ENCODE measurements at places on chromosomes 11 and 22. TPM values are rescaled to one million over a fixed set of nuclear protein-coding genes. Genes with fewer than 3 reads are reported as not detected.

DNA sequence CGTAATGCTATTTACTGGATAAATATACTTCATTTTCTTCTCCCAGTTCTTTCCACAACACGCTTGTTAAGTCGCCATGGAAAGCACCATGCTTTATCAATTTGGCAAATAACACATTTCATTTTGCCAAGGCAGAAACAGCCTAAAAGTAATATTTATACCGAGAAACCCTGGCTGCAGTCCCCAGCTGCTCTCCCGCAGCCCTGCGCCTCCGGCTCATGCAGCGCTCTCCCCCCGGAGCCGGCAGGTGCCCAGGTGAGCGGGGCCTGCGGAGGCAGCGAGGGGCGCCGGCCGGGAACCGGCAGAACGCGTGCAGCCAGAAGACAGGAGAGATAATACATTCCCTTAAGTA is 681 bp upstream of the ARHGEF12 start:
- H3K27me3 ChIP-seq: no peaks in the 10 kb centered on the region
- H3K4me1 ChIP-seq: peaks cover 57% of the 10 kb centered on the region
- no peak for DNase-seq
- H3K36me3 ChIP-seq: peaks cover 4% of the 10 kb centered on the region
- peak overlapping the region; percentile 91 for H3K4me3 ChIP-seq

DNA sequence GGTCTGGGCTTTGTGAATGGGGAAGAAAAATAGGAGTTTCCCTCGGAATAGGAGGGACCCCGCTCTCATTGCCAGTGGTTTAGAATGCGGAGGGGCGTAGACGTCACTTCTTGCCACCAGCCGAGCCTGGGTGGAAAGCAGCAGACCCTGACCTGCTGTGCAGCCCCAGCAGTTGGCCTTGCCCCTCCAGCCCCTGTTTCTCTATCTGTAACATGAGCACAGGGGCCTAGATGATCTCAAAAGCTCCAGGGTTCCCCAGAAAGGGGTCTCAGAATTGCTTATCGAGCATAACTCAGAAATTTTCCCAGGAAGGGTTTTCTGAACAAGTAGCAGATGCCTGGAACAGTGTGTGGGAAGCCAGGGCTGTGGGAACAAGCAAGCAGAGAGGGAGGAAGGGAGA is 43.9 kb downstream of the C11orf91 start:
- no peak overlapping the region for H3K4me3 ChIP-seq
- no peaks in the 10 kb centered on the region for H3K4me1 ChIP-seq
- H3K36me3 ChIP-seq: no peaks in the 10 kb centered on the region
- H3K27me3 ChIP-seq: no peaks in the 10 kb centered on the region
- DNase-seq: no peak

The OR52E8 gene
- total RNA-seq: not detected

GRCh38 chr11:120133216-120134105 is 4.5 kb downstream of the TRIM29 start:
- no peaks in the 10 kb centered on the region for H3K27me3 ChIP-seq
- peak; percentile 31 for DNase-seq
- H3K27ac ChIP-seq: no peak overlapping the region
- H3K4me1 ChIP-seq: no peaks in the 10 kb centered on the region
- no peaks in the 10 kb centered on the region for H3K36me3 ChIP-seq

DNA sequence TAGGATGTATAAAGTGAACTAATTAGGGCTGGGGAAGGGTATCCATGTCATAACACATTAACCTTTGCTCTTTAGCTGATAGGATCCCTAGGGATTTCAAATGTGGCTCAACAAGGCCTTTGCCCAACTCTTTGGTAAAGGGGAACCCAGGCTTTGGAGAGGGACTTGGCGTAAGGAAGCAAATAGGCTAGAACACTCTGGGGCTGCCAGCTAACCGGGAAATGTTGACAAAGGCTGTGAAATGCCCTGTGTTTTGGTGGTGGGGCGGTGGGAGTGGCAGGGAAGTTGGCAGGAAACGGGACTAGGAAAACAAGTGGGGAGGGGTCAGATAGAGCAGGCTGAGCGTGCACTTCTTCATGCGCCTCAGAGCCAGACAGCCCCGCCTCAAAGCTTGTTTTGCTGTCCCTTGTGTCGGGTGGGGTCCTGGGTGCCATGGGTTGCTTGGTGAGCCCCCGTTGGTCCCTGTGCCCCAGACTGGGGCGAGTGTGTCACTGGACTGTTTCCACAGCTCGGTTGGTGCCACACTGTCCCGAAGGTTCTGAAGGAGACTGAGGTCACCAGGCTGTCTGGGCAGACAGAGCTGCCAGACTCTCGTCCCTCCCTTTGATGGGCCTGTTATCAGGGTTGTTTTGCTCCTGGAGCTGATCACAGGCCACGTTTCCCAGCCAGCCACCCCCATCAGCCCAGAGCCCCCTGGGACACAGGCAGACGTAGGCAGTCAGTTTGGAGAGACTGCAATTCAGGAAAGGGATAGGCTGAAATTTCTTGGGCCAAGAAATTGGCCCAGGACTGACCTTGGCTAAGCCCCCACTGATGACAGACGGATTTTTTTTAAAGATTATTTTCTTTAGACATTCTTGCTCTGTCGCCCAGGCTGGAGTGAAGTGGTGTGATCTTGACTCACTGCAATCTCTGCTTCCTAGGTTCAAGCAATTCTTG is 19.6 kb downstream of the KCTD21 start:
- H3K27ac ChIP-seq: peak overlapping the region; percentile 80
- DNase-seq: peak; percentile 52
- peaks cover 18% of the 10 kb centered on the region for H3K36me3 ChIP-seq

DNA sequence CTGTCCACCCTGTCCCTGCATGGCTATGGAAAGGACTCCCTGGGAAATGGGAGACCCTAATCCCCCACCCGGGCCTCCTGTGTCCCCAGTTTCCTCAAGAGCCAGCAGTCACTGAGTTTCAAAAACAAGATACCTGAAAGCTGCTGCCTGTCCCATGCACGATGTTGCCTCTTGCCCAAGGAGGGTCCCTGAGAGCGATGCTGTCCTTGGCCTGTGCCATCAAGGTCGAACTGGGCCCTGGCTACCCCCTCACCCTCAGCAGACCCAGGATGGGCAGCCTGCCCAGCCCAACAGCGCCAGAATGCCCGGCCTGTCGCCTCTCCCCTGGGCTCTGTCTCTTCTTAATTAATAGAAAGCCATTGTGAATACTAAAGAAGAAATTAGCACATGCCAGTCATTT is 104.5 kb upstream of the LMO1 start:
- H3K36me3 ChIP-seq: no peaks in the 10 kb centered on the region
- H3K27me3 ChIP-seq: no peaks in the 10 kb centered on the region
- no peak overlapping the region for H3K27ac ChIP-seq
- no peak overlapping the region for H3K4me3 ChIP-seq

DNA sequence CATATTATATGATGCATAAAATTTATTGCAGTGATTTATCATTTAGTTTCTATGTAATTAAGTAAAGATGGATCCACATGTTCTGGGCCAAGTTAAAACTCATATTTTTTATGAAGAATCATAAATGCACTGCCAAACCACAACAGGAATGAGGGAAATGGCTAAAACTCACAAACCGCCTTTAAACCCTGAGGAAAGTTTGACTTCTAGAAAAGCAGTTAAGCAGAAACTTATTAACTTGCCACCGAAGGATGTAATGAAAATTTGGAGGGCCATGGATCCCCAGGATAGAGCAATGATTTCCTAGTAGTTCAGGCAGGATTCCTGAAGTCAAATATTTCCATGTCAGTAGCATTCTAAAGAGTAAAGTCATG is 218.3 kb upstream of the CTSC start:
- no peak overlapping the region for H3K4me3 ChIP-seq
- H3K4me1 ChIP-seq: no peaks in the 10 kb centered on the region
- no peaks in the 10 kb centered on the region for H3K36me3 ChIP-seq
- no peak overlapping the region for H3K27ac ChIP-seq
- H3K27me3 ChIP-seq: no peaks in the 10 kb centered on the region

DNA sequence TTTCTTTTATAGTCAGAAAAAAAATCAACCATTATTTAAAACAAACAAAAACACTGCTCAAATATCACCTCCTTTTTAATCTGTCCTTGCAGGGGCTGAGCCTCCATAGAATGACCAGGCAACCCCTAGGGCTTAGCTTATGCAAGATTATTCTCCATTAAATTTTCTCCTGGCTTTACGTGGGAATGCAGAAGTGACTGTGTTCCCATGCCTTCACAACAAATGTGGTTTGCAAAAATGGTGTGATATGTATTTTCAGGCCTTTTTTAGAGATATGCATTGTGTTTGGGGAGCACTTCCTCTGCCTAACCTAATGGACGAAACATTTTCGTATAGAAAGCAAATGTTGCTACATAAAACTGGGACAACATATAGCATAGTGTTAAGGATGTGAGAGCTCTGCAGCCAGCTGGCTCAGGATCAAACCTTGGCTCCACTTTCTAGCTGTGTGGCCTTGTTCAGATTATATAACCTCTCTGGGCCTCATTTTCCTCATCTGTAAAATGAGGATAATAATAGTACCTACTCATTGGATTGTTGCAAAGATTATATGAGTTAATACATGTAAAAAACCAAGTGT is 82.6 kb downstream of the PARVA start:
- H3K4me1 ChIP-seq: no peaks in the 10 kb centered on the region
- H3K27ac ChIP-seq: no peak overlapping the region
- no peaks in the 10 kb centered on the region for H3K36me3 ChIP-seq
- no peak for DNase-seq
- H3K27me3 ChIP-seq: no peaks in the 10 kb centered on the region

DNA sequence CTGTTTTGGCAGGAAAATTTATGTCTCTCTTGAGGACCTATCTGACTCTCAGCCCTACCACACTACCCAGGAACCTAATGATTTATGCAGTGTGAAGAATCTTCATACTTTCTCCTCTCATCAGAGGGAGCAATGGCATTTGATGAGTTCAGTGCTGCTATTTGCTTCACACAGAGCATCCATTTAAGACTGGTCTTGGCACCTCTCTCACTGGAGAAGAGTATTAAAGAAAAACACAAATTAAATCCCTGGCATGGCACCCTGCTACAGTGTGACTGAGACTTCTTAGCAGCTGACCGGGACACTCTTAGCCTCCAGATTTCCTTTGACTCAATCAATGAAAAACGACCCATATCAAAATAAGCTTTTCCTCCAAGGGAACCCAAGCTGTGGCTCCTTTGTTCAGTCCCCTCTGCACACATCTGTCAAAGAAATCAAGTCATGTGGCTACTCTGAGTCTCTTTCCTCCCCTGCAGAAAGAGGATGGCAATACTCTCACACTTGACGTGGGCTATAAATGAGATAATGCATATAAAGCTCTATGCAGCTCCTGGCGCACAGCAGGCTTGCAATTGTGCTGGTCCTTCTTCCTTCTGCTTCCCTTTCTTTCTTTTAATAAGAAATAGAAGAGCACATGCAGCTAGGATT is 186.1 kb upstream of the E2F8 start:
- DNase-seq: no peak
- no peak overlapping the region for H3K4me3 ChIP-seq
- no peaks in the 10 kb centered on the region for H3K36me3 ChIP-seq
- no peak overlapping the region for H3K27ac ChIP-seq
- peaks cover 4% of the 10 kb centered on the region for H3K27me3 ChIP-seq

The PRR5L gene
- total RNA-seq: 24.9 TPM

The TRIM49 gene
- total RNA-seq: not detected

The TBX1 gene
- total RNA-seq: 13.5 TPM

The PGA5 gene
- total RNA-seq: 0.32 TPM

DNA sequence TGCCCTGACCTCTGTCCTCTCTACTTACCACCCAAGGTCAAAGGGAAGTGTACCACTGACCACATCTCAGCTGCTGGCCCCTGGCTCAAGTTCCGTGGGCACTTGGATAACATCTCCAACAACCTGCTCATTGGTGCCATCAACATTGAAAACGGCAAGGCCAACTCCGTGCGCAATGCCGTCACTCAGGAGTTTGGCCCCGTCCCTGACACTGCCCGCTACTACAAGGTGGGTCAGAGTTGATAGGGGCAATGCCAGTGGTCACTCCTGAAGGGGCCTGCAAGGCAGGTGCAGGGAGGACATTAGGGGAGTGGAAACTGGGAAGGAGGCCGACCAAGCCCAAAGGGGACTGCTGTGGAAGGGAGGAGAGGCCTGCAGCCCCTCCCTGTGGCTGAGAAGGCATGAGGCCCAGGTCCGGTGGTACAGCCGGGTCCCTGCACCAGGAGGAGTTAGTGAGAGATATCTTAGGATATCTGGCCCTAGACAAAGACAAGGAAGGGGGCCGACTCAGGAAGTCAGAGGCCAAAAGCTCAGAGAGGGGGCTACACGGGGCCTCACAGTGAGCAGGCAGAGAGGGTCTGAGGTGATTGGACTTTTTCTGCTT is 17.9 kb downstream of the POLR3H start:
- peaks cover 89% of the 10 kb centered on the region for H3K36me3 ChIP-seq
- no peaks in the 10 kb centered on the region for H3K27me3 ChIP-seq
- no peak overlapping the region for H3K4me3 ChIP-seq
- H3K4me1 ChIP-seq: peaks cover 37% of the 10 kb centered on the region
- no peak for DNase-seq

DNA sequence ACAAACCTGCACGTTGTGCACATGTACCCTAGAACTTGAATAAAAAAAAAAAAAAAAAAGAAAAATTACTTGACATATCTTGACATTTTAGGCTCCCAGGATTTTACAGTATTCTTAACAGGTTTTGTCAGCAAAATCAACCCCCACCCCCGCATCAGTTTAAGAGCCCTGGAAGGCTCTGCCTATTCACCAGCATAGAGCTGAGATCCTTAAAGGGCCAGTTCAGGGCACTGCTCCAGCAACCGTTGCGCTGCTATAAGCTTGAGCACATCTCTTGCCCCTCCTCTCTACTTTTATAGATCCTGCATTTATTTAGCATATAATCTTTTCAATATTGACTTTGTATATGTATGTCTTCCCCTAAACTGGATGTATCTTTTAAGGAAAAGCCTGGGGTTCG is 697 bp upstream of the PAFAH1B2 start:
- peaks cover 21% of the 10 kb centered on the region for H3K36me3 ChIP-seq
- H3K27me3 ChIP-seq: no peaks in the 10 kb centered on the region
- peaks cover 38% of the 10 kb centered on the region for H3K4me1 ChIP-seq
- peak overlapping the region; percentile 88 for H3K27ac ChIP-seq
- peak; percentile 61 for DNase-seq

DNA sequence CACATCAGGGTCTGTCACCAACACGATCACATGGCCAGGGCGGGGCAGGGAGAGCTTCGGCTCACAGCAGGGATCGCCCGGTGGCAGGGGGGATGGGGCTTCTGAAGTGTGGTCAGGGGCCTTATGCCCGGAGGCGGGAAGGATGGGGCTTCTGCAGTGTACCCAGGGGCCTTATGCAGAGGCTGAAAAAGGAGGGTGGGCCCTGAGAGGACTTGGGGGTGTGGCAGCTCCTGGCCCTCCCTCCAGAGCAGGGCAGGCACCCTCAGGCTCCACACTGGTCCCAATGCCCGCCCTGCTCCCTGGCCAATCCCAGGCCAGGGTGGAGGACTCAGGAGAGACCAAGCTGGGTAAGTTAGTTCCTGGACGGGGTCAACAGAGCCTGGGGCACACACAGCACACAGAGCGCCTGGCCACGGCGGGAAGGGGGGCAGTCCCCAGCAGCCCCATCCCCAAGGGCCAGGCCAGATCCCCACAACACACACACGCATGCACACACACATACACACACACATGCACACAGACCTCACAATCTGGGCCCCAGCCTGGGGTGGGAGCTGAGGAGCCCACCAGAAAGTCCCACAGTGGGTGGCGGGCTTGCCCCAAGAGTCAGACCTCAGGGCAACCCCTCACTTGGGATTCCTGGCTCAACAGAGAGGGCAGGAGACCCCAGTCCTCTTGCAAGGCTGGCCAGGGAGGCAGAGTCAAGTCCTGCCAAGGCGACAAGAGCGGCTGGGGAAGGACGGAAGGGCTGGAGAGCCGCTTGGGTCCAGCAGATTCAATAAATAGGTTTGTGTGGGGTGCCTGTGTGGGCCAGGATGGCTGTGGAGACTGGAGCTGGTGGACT is 1.1 kb upstream of the CEND1 start:
- no peak overlapping the region for H3K27ac ChIP-seq
- H3K4me3 ChIP-seq: no peak overlapping the region
- H3K4me1 ChIP-seq: peaks cover 16% of the 10 kb centered on the region
- peaks cover 20% of the 10 kb centered on the region for H3K36me3 ChIP-seq

- H3K36me3 ChIP-seq: no peaks in the 10 kb centered on the region
- H3K27me3 ChIP-seq: no peaks in the 10 kb centered on the region
- peak; percentile 84 for DNase-seq
- H3K27ac ChIP-seq: peak overlapping the region; percentile 58
Observed at GRCh38 chr11:34749666-34750659, 129.1 kb downstream of the EHF start.
